ENCODE measurements at places on chromosomes 7 and 10. TPM values are rescaled to one million over a fixed set of nuclear protein-coding genes. Genes with fewer than 3 reads are reported as not detected.

- no peak for DNase-seq
Observed at GRCh38 chr7:155181768-155182167, 111.6 kb downstream of the HTR5A start.

The RARRES2 gene
- polyA plus RNA-seq = 59.5 TPM

The VTI1A gene
- polyA plus RNA-seq = 21.5 TPM

The MOGAT3 gene
- polyA plus RNA-seq = 0.14 TPM

GRCh38 chr7:51299391-51300133 is 17.0 kb downstream of the COBL start:
- no peak for DNase-seq

The GIMAP6 gene
- 17.8 TPM for polyA plus RNA-seq

DNA sequence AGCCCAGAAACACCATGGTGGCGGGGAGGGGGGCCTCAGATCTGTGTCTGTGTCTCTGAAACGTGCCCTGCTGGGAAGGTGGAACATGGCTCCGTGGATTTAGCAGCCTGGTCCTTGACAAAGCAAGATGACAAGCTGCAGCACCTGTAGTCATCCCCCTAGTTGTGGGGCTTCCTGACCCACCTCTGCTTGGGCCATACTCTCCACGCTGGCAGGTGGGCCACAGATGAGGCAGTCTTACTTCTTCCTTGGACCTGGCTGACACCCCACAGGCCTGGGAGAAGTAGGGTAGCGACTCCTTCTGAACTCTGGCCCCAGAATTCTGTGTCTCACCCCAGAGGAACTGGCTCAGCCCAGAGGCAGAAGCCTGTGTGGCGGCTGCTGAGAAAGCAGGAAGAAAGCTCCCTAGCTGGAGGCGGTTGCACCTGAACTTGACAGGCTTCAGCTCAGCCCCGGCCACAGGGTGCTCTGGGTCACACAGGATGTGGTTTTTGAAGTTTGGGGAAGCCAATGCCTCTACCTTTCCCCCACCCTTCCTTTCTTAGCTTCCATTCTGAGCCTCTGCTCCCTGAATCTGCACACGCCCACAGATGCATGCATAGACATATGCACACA is 113.9 kb downstream of the ABLIM1 start:
- no peak for DNase-seq

- no peak for DNase-seq
Observed at GRCh38 chr7:78496096-78496630, 697.6 kb downstream of the PHTF2 start.

GRCh38 chr10:31704195-31704594 is 224.4 kb downstream of the ARHGAP12 start:
- no peak for DNase-seq

The FFAR4 gene
- polyA plus RNA-seq = 0.08 TPM

DNA sequence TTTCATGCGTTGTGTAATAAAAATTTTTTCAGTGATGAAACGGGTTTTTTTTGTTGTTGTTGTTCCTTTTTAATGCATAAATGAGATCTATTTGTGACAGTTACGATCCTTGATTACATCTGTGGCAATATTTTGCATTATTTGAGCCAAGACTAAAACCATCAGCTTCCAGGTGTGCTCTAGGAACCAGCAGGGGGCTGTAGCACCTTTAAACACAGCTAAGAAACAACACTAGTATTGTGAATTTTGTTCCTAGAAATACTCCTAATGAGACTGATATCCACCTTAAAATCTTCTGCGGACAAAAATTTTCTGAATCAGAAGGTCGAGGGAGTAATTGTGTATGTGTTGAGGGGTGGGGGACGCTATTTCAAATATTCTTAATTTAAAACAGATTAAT is 52.6 kb downstream of the FGFBP3 start:
- DNase-seq = no peak

GRCh38 chr7:51134013-51134441 is 182.6 kb downstream of the COBL start:
- no peak for DNase-seq

DNA sequence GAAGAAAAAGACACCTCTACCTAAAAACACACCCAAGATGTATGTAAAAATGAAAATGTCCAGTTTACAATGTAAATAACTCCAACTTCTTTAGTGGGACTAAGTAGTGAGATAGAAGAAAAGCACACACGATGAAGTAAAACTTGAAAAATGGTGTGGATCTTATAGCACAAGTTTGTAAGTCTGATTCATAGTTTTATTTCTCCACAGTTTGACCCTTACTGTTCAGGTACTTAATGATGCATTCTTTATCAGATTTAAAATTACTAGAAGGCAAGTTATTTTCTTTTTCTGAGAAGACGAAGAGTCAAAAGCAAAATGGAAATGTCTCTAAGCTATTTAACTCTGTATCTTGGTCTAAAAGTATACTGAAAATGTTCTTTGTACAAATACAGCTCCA is 6.1 kb downstream of the NAMPT start:
- DNase-seq = no peak
